Endothelial cell (in vitro differentiated cells): ENCODE measurements at places on chromosomes 3 and 15.
A peak's percentile ranks its signal among the peaks of the same experiment; 100 is the strongest.

GRCh38 chr3:67685499-67685898 lies 31.1 kb upstream of the SUCLG2 start:
- DNase-seq = no peak
- H3K27me3 ChIP-seq = no peaks in the 10 kb centered on the region
- no peaks in the 10 kb centered on the region for H3K4me1 ChIP-seq
- no peak overlapping the region for H3K4me3 ChIP-seq
- no peaks in the 10 kb centered on the region for H3K36me3 ChIP-seq

- H3K36me3 ChIP-seq = no peaks in the 10 kb centered on the region
- H3K27me3 ChIP-seq = peaks cover 7% of the 10 kb centered on the region
- no peak overlapping the region for H3K4me3 ChIP-seq
- H3K27ac ChIP-seq = no peak overlapping the region
- H3K4me1 ChIP-seq = no peaks in the 10 kb centered on the region
Measured at GRCh38 chr3:196144383-196145105, 62.7 kb upstream of the TFRC start.

DNA sequence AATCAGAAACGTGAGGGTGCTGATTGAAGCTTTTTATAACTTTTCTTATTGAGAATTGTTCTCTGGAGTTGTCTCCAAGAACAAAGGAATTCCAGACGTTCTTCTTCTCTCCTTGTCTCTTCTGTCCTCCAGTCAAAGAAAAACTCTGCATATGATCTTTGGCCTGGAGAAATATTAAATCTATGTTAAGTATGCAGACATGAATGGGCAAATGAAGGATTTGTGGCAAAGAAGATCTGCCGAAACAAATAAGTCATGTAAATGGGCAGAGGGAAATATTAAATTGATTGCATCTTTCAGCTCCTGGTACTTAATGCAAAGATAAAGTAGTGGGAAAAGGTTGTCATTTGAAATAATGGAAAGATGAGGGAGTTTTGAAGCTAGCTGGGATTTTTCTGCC lies 74.9 kb downstream of the IGF1R start:
- H3K4me1 ChIP-seq = peaks cover 63% of the 10 kb centered on the region
- peaks cover 6% of the 10 kb centered on the region for H3K36me3 ChIP-seq
- H3K4me3 ChIP-seq = no peak overlapping the region
- H3K27ac ChIP-seq = peak overlapping the region; percentile 11

DNA sequence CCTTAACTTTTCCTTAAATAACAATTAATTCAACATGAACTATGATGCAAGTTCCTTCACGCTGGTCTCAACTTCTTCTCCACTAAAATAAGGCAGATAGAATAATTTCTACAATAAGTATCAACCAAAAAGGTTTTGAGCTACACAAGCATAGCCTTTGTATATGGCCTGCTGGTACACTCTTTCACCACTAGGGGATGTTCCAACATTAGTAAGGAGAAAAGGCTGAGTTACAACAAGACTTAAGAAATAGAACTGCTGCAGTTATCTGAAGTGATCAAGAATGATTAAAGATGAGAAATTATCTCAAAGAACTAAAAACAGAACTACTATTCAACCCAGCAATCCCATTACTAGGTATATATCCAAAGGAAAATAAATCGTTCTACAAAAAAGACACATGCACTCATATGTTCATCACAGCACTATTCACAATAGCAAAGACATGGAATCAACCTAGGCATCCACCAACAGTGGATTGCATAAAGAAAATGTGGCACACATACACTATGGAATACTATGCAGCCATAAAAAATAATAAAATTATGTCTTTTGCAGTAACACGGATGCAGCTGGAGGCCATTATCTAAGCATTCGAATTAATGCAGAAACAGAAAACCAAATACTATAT lies 14.4 kb downstream of the ATP13A3 start:
- H3K4me1 ChIP-seq = no peaks in the 10 kb centered on the region
- H3K36me3 ChIP-seq = no peaks in the 10 kb centered on the region
- no peak overlapping the region for H3K4me3 ChIP-seq
- no peaks in the 10 kb centered on the region for H3K27me3 ChIP-seq

GRCh38 chr3:45753095-45753494 lies 43.2 kb downstream of the SLC6A20 start:
- peaks cover 4% of the 10 kb centered on the region for H3K36me3 ChIP-seq
- H3K4me1 ChIP-seq = no peaks in the 10 kb centered on the region
- no peak for DNase-seq

DNA sequence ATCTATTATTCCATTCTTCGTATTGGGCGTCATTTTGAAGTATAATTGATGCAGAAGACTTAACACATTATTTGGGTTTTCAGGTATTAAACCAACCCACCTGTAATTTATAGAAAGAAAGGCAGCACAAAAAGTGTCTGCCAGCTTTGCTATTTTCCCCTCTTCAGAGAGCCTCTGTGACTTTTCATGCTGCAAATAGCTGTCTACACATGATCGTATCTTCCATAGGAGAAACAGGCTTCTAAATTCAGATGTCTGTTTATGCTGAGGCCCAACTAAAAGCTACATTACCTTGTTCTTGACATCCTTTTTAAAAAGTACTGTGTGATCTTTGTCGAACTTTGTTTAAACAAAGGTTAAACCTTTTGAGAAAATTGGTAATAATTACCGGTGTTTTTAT lies 5.0 kb downstream of the ACKR2 start:
- H3K4me1 ChIP-seq = peaks cover 8% of the 10 kb centered on the region
- no peak overlapping the region for H3K27ac ChIP-seq
- H3K27me3 ChIP-seq = peaks cover 1% of the 10 kb centered on the region
- H3K4me3 ChIP-seq = no peak overlapping the region
- DNase-seq = no peak
- H3K36me3 ChIP-seq = no peaks in the 10 kb centered on the region

DNA sequence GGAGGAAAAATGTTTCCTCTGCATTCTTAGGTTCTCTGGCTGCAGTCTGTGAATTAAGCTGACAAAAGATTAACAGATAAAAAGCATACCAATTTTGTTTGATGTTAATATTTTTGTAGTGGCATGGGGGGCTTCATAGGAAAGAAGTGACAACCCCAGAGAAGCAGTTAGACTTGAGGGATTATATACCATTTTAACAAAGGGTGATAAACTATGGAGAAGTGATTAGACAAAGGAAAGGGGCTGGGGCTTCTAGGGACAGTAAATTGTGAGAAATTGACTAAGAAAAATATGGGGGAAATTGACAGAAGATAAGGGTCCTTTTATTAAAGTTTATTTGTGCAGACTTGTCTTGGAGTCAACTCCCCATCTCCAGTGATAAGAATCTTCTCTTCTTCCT lies 55.7 kb upstream of the NR2E3 start:
- H3K27ac ChIP-seq = no peak overlapping the region
- no peak for DNase-seq
- H3K4me1 ChIP-seq = peaks cover 5% of the 10 kb centered on the region
- H3K27me3 ChIP-seq = no peaks in the 10 kb centered on the region
- H3K4me3 ChIP-seq = no peak overlapping the region

GRCh38 chr15:67818464-67818863 lies 6.8 kb upstream of the SKOR1 start:
- H3K4me3 ChIP-seq = no peak overlapping the region
- no peak for DNase-seq
- H3K4me1 ChIP-seq = peaks cover 7% of the 10 kb centered on the region
- H3K27me3 ChIP-seq = peaks cover 21% of the 10 kb centered on the region
- H3K36me3 ChIP-seq = no peaks in the 10 kb centered on the region

- H3K4me1 ChIP-seq = no peaks in the 10 kb centered on the region
- DNase-seq = no peak
- H3K27ac ChIP-seq = no peak overlapping the region
- H3K4me3 ChIP-seq = no peak overlapping the region
- no peaks in the 10 kb centered on the region for H3K27me3 ChIP-seq
Measured at GRCh38 chr3:15657016-15657415, 55.5 kb downstream of the BTD start.

GRCh38 chr15:75208501-75209288 lies 7.0 kb downstream of the C15orf39 start:
- peaks cover 50% of the 10 kb centered on the region for H3K4me1 ChIP-seq
- H3K4me3 ChIP-seq = peak overlapping the region; percentile 70
- H3K27me3 ChIP-seq = peaks cover 12% of the 10 kb centered on the region
- no peak overlapping the region for H3K27ac ChIP-seq
- no peak for DNase-seq
- peaks cover 30% of the 10 kb centered on the region for H3K36me3 ChIP-seq

GRCh38 chr3:140270329-140270728 lies 335.3 kb downstream of the CLSTN2 start:
- H3K4me1 ChIP-seq = no peaks in the 10 kb centered on the region
- no peak overlapping the region for H3K27ac ChIP-seq
- DNase-seq = no peak
- no peak overlapping the region for H3K4me3 ChIP-seq
- no peaks in the 10 kb centered on the region for H3K36me3 ChIP-seq
- peaks cover 4% of the 10 kb centered on the region for H3K27me3 ChIP-seq

- H3K27me3 ChIP-seq = peaks cover 3% of the 10 kb centered on the region
- DNase-seq = no peak
- no peaks in the 10 kb centered on the region for H3K36me3 ChIP-seq
- no peak overlapping the region for H3K27ac ChIP-seq
- no peaks in the 10 kb centered on the region for H3K4me1 ChIP-seq
Measured at GRCh38 chr3:4011166-4011565, 211.9 kb downstream of the LRRN1 start.

- no peak for DNase-seq
- H3K4me3 ChIP-seq = no peak overlapping the region
- no peak overlapping the region for H3K27ac ChIP-seq
Measured at GRCh38 chr3:8319935-8320634, 181.5 kb upstream of the LMCD1 start.

GRCh38 chr15:63312286-63312685 lies 34.9 kb downstream of the APH1B start:
- no peak overlapping the region for H3K4me3 ChIP-seq
- H3K27ac ChIP-seq = no peak overlapping the region
- no peaks in the 10 kb centered on the region for H3K36me3 ChIP-seq
- peaks cover 28% of the 10 kb centered on the region for H3K4me1 ChIP-seq
- DNase-seq = no peak
- no peaks in the 10 kb centered on the region for H3K27me3 ChIP-seq

DNA sequence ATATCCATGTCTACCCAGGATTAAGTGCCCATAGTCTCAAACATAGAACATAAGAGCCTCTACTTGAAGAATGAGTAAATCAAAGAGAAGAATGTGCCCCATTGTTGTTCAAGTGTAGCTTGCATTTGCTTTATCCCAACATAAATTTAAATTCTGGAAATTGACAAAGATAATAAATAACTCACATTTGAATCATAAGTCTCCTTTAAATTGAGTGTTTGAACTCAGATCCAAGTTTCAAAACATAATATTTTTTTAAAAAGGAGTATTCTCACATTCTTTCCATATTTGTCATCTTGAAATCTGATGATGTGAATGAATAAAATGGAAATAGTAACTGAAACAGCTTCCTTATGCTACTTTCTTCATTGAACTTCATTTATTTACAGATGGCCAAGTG lies 135.2 kb downstream of the MECOM start:
- peaks cover 28% of the 10 kb centered on the region for H3K4me1 ChIP-seq
- no peak overlapping the region for H3K27ac ChIP-seq
- H3K4me3 ChIP-seq = no peak overlapping the region
- H3K36me3 ChIP-seq = no peaks in the 10 kb centered on the region
- no peak for DNase-seq

DNA sequence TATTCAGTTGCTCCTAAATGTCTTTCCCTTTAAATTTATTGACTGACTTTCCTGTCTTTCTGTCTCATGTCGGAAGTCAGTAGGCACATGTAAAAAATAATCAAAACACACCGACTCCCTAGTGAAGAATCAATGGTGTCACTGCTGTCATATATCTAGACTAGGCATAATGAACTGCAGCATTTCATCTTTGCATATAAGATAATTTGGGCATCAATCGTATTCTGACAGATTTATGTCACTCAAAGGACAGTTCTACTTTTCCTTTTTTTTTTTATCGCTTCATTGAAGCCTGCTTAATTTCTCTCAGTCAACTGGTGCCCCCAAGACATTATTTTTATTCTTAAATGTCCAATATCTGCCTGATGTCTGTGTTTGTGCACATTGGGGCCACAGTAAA lies 206.3 kb downstream of the MEIS2 start:
- no peaks in the 10 kb centered on the region for H3K36me3 ChIP-seq
- no peak for DNase-seq
- no peaks in the 10 kb centered on the region for H3K27me3 ChIP-seq
- H3K4me1 ChIP-seq = peaks cover 7% of the 10 kb centered on the region

DNA sequence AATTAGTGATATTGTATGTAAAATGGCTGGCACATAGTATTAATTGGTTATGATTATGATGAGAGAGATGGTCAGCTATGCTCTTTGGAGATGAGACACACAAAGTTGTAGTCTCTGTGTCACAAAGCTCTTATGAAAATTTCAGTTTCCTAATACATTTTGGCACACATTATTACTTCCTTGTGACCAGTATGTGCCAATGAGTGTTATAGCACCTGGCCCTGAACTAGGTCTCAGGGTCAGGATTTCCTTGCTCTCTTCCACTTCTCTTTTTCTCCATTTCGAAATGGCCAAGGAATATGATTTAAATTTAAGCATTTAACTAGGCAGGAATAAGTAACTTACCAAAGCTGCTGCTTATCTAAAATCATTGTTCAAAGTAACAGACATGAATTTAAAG lies 28.0 kb downstream of the TIPARP start:
- H3K4me1 ChIP-seq = no peaks in the 10 kb centered on the region
- no peak overlapping the region for H3K27ac ChIP-seq
- peaks cover 8% of the 10 kb centered on the region for H3K36me3 ChIP-seq
- H3K4me3 ChIP-seq = no peak overlapping the region

- no peak for DNase-seq
- no peaks in the 10 kb centered on the region for H3K4me1 ChIP-seq
Measured at GRCh38 chr3:100538339-100538706, 45.9 kb downstream of the TMEM45A start.

DNA sequence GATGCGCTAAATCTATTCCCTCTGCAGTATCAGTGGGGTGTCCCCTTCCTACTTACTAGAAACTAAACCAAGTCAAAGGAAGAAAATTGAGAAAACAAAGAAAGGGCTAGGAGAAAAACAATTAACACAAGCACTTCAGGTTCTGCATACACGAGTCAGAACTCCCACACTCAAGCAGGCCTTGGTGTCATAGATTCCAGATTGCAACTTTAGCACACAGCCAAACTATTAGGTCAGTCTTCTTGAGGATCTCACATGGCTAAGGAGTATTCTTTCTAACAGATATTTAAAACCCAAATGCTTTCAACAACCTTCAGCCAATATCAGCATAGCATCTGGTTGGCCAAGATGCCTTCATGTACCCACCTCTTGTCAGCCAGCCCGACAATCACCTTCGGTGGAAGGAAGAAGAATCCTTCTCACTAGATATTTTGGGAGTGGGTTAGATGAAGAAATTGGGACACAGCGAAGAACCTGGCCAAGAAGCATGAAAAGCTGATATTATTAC lies 340.0 kb downstream of the VPS13C start:
- H3K36me3 ChIP-seq = no peaks in the 10 kb centered on the region
- no peak for DNase-seq
- H3K4me1 ChIP-seq = peaks cover under 1% of the 10 kb centered on the region
- no peaks in the 10 kb centered on the region for H3K27me3 ChIP-seq
- H3K4me3 ChIP-seq = no peak overlapping the region
